Suprapubic skin (tissue), 4 donors: ENCODE measurements at places on chromosomes 3 and 15. TPM values are rescaled to one million over a fixed set of nuclear protein-coding genes. Genes with fewer than 3 reads are reported as not detected.

Gene CYP11A1
- total RNA-seq: not detected

Gene AADACL2
- total RNA-seq: 73.3 TPM

- no peaks in the 10 kb centered on the region for H3K36me3 ChIP-seq
- no peak overlapping the region for H3K4me3 ChIP-seq
- DNase-seq: no peak
- H3K4me1 ChIP-seq: peaks cover 14% of the 10 kb centered on the region
Measured at GRCh38 chr3:161284989-161285388, 63.9 kb downstream of the NMD3 start.

- no peak overlapping the region for H3K27ac ChIP-seq
- H3K27me3 ChIP-seq: peaks cover 6% of the 10 kb centered on the region
- DNase-seq: no peak
- no peak overlapping the region for H3K4me3 ChIP-seq
- no peaks in the 10 kb centered on the region for H3K36me3 ChIP-seq
- H3K4me1 ChIP-seq: peaks cover 15% of the 10 kb centered on the region
Measured at GRCh38 chr15:40360015-40360414, 2.0 kb downstream of the DISP2 start.

DNA sequence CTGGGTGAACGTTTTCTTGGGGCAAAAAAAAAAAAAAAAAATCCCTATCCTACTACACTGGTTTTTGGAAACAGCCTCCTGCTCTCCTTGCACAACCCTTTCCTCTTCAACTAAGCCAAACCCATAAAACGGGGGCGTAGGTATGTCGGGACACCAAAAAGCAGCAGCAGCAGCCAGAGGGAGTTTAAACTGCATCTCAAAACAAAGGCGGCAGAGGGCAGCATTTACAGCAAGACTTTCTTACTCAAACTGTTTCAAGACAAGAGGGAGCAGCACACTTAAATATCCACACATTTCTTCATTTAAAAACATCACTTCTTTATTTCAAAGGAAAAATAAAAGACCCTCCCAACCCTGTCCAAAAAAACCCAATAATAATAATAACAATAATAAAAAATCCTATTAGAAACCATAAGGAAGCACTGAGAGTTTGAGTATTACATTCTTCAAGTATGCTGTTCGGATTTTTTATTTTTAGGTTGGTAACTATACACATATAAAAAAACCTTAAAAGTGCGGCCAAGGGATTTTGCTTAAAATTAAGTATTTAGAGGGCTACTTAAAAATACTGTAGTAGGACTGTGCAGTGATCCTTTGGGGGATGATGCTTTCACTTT, 43.9 kb upstream of the PLXND1 start:
- no peaks in the 10 kb centered on the region for H3K27me3 ChIP-seq
- peak; percentile 83 for DNase-seq
- no peak overlapping the region for H3K27ac ChIP-seq
- H3K36me3 ChIP-seq: peaks cover 7% of the 10 kb centered on the region
- H3K4me1 ChIP-seq: peaks cover 12% of the 10 kb centered on the region
- no peak overlapping the region for H3K4me3 ChIP-seq

DNA sequence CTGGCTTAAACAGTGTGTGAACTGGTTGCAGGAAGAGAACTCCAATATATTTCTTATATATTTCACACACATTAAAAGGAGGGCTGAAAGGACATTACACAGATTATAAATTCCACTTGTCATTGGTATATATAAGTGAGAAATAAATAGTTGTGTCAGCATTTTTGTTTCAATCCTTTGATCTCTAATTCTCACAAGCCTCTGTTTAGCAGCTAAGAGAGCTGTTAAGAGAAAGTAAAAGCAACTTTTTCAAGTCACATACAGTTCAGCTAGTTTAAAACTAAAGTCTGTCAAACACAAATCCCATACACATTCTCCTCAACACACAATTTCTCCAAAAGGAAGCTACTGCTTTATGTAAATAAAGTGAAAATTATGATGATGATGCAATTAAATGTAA, 70.5 kb upstream of the CCDC39 start:
- no peak for DNase-seq
- H3K27ac ChIP-seq: no peak overlapping the region
- H3K27me3 ChIP-seq: no peaks in the 10 kb centered on the region
- no peaks in the 10 kb centered on the region for H3K4me1 ChIP-seq
- H3K36me3 ChIP-seq: no peaks in the 10 kb centered on the region

- H3K36me3 ChIP-seq: peaks cover 94% of the 10 kb centered on the region
- H3K27ac ChIP-seq: peak overlapping the region; percentile 36
- H3K4me1 ChIP-seq: peaks cover 28% of the 10 kb centered on the region
- no peaks in the 10 kb centered on the region for H3K27me3 ChIP-seq
Measured at GRCh38 chr3:14132689-14133088, 7.8 kb downstream of the TMEM43 start.

GRCh38 chr3:130900959-130901358, 7.1 kb downstream of the ATP2C1 start:
- H3K27me3 ChIP-seq: no peaks in the 10 kb centered on the region
- H3K36me3 ChIP-seq: no peaks in the 10 kb centered on the region
- H3K4me1 ChIP-seq: peaks cover 35% of the 10 kb centered on the region
- H3K27ac ChIP-seq: no peak overlapping the region
- H3K4me3 ChIP-seq: no peak overlapping the region

- no peaks in the 10 kb centered on the region for H3K4me1 ChIP-seq
- no peaks in the 10 kb centered on the region for H3K36me3 ChIP-seq
- no peak overlapping the region for H3K27ac ChIP-seq
- H3K4me3 ChIP-seq: no peak overlapping the region
- no peaks in the 10 kb centered on the region for H3K27me3 ChIP-seq
Measured at GRCh38 chr15:49823987-49824774, 203.3 kb downstream of the DTWD1 start.

DNA sequence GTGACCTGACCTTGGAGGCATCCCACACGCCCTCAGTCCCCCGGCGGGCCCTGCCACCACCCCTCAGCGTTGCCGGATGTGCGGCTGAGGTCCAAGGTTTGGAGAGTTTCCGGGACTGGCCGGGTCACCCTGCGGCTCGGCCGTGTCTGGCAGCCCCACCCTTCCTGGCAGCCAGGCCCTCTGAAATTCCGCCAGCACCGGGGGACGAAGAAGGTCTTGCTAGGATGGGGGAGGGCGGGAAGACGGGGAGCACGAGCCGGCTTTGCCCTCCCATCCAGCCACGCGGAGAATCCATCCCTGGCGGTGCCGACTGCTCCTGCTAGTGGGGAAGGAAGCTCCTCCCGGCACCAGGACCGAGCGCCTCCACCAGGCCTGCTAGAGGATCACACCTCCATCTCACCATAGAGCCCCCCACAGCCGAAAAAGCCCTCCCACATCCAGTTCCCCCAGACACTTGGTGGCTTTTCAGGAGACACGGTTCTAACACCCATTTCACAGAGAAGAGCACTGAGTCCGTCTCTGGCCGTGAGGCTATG, 81.5 kb downstream of the CPN2 start:
- no peaks in the 10 kb centered on the region for H3K36me3 ChIP-seq
- no peak overlapping the region for H3K4me3 ChIP-seq
- H3K27ac ChIP-seq: peak overlapping the region; percentile 85
- peak; percentile 89 for DNase-seq
